ENCODE measurements at places on chromosomes 12 and 14.

- H3K4me1 ChIP-seq, result no peaks in the 10 kb centered on the region
- no peak overlapping the region for H3K4me3 ChIP-seq
- no peaks in the 10 kb centered on the region for H3K36me3 ChIP-seq
- no peak overlapping the region for H3K27ac ChIP-seq
Measured at GRCh38 chr12:89999699-90000505, 291.3 kb upstream of the ATP2B1 start.

GRCh38 chr14:104689881-104690711, 678 bp downstream of the INF2 start:
- no peak for DNase-seq
- peak overlapping the region; percentile 99 for H3K4me3 ChIP-seq
- peak overlapping the region; percentile 87 for H3K27ac ChIP-seq
- H3K4me1 ChIP-seq, result peaks cover 69% of the 10 kb centered on the region
- H3K27me3 ChIP-seq, result no peaks in the 10 kb centered on the region
- H3K36me3 ChIP-seq, result no peaks in the 10 kb centered on the region

GRCh38 chr12:108215458-108215857, 86.4 kb downstream of the WSCD2 start:
- no peak overlapping the region for H3K4me3 ChIP-seq
- no peak overlapping the region for H3K27ac ChIP-seq
- no peaks in the 10 kb centered on the region for H3K27me3 ChIP-seq
- H3K36me3 ChIP-seq, result no peaks in the 10 kb centered on the region
- DNase-seq, result no peak

DNA sequence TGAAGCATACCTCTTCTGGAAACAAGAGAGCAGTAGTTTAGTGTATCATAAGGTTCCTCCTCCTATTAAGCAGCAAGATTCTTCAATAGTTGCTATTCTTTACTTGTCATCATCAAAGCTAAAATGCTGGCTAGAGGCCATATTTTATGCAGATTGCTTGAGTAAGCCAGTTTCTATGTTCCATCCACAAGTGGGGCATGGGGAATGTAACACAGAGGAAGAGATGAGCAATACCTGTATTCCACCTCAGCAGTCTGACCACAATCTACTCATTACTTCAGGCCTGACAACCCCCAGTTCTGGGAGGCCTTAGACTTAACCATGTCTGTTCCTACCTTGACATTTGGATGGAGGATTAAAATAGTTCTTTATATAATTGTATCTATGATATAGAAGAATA, 423.6 kb downstream of the BTG1 start:
- H3K27ac ChIP-seq, result no peak overlapping the region
- H3K4me1 ChIP-seq, result no peaks in the 10 kb centered on the region
- H3K36me3 ChIP-seq, result no peaks in the 10 kb centered on the region
- no peaks in the 10 kb centered on the region for H3K27me3 ChIP-seq
- no peak overlapping the region for H3K4me3 ChIP-seq

DNA sequence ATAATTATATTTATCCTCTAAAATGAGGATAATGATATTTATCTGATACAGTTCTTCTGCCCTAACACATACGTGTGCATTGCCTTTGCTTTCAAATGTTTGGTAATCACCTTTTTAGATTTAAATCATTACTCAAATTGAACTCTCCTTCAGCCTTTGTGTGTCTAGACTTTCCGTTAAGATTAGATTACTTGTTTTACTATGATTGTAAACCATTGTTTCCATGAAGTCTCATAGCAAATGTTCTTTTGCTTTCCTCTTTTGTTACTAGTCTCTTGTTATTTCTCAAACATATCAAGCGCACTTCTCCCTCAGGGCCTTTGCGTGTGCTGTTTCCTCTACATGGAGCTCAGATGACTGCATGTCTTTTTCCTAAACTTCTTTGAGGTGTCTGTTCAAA, 63.7 kb downstream of the ETV6 start:
- no peak overlapping the region for H3K27ac ChIP-seq
- no peaks in the 10 kb centered on the region for H3K27me3 ChIP-seq
- H3K4me1 ChIP-seq, result peaks cover 88% of the 10 kb centered on the region
- DNase-seq, result no peak

DNA sequence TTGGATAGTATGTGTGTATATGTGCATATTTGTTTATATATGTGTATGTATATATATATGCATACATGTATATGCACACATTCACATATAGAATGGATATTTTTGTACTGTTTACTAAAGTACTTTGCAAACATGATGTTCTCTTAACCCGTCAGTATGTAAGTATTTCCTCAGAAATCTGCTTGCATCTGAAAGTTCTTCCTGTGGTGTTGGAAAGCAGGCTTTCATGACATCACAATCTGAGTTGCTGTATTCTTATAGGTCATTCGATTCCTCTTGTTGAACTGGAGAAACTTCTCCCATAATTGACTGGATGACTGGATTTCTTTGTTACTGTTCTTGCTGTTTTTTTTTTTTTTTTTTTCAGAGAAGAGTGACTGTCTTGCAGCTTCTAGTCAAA, 29.1 kb downstream of the GABARAPL1 start:
- no peaks in the 10 kb centered on the region for H3K4me1 ChIP-seq
- no peaks in the 10 kb centered on the region for H3K36me3 ChIP-seq
- no peak for DNase-seq
- H3K27me3 ChIP-seq, result no peaks in the 10 kb centered on the region

DNA sequence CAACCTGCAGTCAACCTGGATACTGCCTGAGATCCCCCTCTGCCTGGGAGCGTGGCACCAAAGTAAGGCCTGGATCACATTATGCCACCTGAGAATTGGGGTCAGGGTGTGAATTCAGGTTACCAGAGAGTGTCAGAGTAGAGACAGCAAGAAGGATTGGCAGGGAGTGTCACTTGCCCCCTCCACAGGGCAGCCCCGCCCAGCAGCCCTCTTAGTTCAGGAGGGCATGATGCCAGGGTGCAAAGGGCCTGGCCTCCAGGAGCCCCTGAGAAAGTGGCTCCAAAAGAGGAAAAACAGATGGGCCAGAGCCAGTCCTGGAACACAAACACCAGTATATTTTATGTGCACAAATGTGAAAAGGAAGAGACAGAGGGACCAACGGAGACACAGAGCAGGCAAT, 18.6 kb downstream of the TMEM229B start:
- H3K27ac ChIP-seq, result no peak overlapping the region
- H3K4me1 ChIP-seq, result no peaks in the 10 kb centered on the region
- no peak for DNase-seq
- H3K36me3 ChIP-seq, result no peaks in the 10 kb centered on the region
- no peaks in the 10 kb centered on the region for H3K27me3 ChIP-seq

DNA sequence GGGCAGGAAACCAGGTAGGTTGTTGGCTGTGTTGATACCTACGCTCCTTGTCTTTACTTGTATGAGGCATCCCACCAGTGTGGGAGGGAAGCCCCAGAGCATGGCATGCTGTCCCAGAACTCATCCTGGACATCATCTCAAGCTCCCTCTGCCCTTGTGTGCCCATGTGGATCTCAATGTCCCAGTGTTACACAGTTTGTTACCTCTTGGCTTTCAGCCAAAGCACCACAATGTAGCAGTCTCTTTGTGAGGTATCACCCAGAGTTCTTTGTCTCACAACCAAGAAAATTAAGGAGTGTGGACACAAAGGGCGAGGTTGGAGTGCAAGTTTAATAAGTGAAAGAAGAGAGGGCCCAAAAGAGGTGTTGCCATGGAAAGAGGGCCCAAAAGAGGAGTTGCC, 43.1 kb upstream of the CDKN3 start:
- H3K27me3 ChIP-seq, result no peaks in the 10 kb centered on the region
- H3K4me1 ChIP-seq, result peaks cover 10% of the 10 kb centered on the region
- H3K27ac ChIP-seq, result no peak overlapping the region
- H3K36me3 ChIP-seq, result no peaks in the 10 kb centered on the region

GRCh38 chr12:108517288-108518100, 2.4 kb downstream of the FICD start:
- no peak overlapping the region for H3K27ac ChIP-seq
- H3K4me3 ChIP-seq, result no peak overlapping the region
- no peaks in the 10 kb centered on the region for H3K27me3 ChIP-seq

DNA sequence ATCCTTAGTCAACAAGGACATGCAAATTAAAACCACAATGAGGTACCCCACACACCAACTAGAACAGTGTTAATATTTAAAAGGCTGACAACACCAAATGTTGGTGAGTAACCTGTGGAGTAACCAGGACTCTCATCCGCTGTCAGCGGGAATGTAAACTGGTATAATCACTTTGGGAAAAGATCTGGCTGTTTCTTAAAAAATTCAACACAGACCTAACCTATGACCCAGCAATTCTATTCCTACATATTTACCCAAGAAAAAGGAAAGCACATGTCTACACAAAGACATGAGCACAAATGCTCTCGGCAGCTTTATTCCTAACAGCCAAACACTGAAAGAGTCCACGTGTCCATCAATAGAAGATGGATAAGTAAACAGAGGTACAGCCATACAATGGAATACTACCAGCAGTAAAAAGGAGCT, 26.6 kb downstream of the NRDE2 start:
- no peaks in the 10 kb centered on the region for H3K27me3 ChIP-seq
- no peak overlapping the region for H3K4me3 ChIP-seq
- H3K4me1 ChIP-seq, result peaks cover 19% of the 10 kb centered on the region
- no peak overlapping the region for H3K27ac ChIP-seq

GRCh38 chr12:83432176-83432719, 745.5 kb downstream of the TMTC2 start:
- no peak for DNase-seq
- H3K4me1 ChIP-seq, result no peaks in the 10 kb centered on the region
- H3K4me3 ChIP-seq, result no peak overlapping the region
- no peaks in the 10 kb centered on the region for H3K27me3 ChIP-seq
- H3K27ac ChIP-seq, result no peak overlapping the region

DNA sequence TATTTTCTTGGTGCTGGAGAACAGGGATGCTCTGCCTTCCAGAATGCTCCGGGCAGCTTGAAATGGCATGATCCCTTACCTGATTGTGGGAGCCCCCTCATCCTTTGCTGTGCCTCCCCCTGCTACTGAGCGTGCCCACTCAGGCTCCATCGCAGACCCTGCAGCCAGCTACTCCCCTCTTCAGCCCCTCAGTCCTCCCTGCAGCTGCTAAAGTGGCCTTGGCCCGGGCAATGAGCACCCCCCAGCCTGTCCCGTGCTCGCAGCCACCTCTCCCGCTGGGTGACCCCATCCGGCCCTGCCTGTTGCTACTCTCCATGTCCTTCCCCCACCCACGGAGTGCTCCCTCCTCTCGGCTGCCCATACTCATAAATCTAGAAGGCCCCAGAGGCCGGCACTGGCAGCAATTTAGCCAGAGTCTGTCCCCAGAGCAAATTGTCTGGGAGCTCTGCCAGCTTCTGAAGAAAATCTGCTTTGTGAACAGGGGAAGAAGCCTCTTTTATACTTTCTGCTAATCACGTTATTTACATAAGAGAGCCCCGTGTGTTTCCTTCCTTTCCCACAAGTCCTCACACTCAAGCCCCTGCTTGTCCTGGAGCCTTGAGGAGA, 143.7 kb upstream of the FRMD6 start:
- DNase-seq, result peak; percentile 60
- H3K27ac ChIP-seq, result no peak overlapping the region
- no peak overlapping the region for H3K4me3 ChIP-seq
- H3K4me1 ChIP-seq, result peaks cover 20% of the 10 kb centered on the region
- no peaks in the 10 kb centered on the region for H3K36me3 ChIP-seq

DNA sequence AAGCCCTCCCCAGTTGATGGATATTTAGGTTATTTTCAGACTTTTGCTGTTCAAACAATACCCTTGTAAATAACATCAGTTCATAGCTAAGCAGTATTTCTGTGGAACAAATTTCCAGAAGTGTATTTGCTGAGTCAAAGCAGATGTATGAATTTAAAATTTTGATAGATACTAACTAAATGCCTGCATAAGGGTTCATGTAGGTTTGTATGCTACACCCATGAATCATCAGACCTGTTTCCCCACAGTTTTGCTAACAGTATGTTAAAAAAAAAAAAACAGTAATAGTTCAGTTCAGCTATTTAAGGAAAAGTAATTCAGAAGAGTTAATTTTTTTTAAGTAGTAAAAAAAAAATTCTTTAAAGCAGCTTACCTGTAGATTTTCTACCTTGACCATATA, 236.1 kb upstream of the DIO2 start:
- H3K27me3 ChIP-seq, result no peaks in the 10 kb centered on the region
- DNase-seq, result no peak
- H3K36me3 ChIP-seq, result no peaks in the 10 kb centered on the region
- no peak overlapping the region for H3K27ac ChIP-seq
- H3K4me1 ChIP-seq, result no peaks in the 10 kb centered on the region
- no peak overlapping the region for H3K4me3 ChIP-seq

DNA sequence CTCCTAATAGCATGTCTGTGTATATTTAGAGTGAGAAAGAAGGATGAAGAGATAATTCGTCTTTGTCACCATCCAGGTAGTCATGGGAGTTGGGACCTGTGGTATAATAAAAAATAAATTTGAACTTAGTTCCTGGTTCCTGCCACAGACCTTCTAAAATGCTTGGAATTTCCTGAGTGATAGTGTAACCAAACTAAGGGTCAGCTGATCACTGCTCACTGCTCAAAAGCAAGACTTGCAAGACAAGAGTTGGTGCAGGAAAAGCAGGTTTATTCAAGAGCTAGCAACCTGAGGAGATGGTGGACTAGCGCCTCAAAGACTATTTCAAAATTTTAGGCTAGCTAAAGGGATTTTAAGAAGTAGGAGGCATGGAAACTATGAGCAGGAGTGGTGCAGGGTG, 19.1 kb downstream of the ANG start:
- H3K27me3 ChIP-seq, result no peaks in the 10 kb centered on the region
- H3K27ac ChIP-seq, result peak overlapping the region; percentile 66
- peaks cover 13% of the 10 kb centered on the region for H3K4me1 ChIP-seq
- no peaks in the 10 kb centered on the region for H3K36me3 ChIP-seq
- no peak for DNase-seq

DNA sequence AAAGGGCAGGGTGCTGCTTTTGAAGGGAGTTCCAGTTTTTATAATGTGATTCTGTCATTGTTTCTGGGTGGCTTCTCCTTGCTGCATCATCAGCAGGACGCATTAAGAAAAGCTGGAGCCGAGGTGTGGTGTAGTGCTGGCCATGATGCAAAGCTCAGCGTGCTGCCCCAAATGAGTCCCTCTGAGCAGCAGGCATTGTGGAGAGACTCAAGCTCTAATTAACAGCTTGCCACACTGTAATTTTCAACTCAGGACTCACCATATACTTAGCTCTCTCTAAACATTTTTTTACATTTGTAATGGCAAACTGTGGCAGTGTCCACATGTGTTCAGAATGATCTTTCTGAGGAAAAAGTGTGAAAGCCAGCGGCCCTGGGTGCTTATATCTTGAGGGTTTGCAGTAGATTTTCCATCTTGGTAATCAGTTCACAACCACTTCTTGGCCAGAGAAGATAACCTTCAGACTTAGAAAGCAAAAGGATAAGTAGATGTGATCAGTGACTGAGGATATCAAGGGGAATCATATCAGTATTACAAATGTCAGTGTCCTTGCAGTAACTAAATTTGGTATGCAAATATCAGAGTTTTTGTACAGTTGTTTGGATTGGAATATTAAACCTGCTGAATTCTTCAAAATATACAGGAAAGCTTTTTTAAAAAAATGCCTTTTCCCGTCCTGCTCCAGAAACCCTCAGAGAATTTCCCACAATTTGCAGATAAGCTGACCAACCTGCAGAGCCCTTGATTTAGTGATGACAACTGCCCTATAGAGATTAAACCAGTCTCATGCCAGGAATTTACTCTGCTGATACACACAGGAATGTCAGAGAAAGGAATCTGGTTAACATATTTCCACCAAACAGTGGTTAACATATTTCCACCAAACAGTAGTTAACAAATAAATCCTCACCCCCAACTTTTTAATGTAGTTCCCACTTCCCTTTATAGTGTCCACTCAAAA, 63.6 kb downstream of the DAAM1 start:
- no peaks in the 10 kb centered on the region for H3K27me3 ChIP-seq
- H3K4me1 ChIP-seq, result peaks cover 89% of the 10 kb centered on the region
- H3K27ac ChIP-seq, result peak overlapping the region; percentile 91
- no peak overlapping the region for H3K4me3 ChIP-seq
- H3K36me3 ChIP-seq, result no peaks in the 10 kb centered on the region
- DNase-seq, result no peak

Data from heart right ventricle (tissue), 16 donors.